ENCODE measurements at places on chromosomes 2 and 18. TPM values are rescaled to one million over a fixed set of nuclear protein-coding genes. Genes with fewer than 3 reads are reported as not detected.

DNA sequence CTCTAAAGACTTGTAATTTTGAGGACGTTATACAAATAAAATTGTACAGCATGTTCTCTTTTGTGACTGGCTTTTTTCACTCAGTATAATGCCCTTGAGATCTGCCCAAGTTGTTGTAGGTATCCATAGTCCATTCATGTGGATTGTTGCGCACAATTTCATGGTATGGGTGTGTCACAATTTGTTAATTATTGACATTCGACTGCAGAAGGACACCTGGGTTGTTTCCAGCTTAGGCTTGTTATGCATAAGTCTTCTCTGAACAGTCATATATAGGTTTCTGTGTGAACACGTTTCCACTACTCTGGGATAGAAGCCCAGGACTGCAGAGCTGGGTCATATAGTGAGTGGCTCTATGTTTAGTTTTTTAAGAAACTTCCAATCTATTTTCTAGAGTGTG is 800.8 kb upstream of the SALL3 start:
- DNase-seq = no peak

- DNase-seq = no peak
These were observed 190.7 kb upstream of the CXCR4 start for GRCh38 chr2:136308611-136309010.

GRCh38 chr2:207254591-207255464 is 89.1 kb upstream of the KLF7 start:
- no peak for DNase-seq

- no peak for DNase-seq
These were observed 14.3 kb upstream of the RAPH1 start for GRCh38 chr2:203549406-203549805.

DNA sequence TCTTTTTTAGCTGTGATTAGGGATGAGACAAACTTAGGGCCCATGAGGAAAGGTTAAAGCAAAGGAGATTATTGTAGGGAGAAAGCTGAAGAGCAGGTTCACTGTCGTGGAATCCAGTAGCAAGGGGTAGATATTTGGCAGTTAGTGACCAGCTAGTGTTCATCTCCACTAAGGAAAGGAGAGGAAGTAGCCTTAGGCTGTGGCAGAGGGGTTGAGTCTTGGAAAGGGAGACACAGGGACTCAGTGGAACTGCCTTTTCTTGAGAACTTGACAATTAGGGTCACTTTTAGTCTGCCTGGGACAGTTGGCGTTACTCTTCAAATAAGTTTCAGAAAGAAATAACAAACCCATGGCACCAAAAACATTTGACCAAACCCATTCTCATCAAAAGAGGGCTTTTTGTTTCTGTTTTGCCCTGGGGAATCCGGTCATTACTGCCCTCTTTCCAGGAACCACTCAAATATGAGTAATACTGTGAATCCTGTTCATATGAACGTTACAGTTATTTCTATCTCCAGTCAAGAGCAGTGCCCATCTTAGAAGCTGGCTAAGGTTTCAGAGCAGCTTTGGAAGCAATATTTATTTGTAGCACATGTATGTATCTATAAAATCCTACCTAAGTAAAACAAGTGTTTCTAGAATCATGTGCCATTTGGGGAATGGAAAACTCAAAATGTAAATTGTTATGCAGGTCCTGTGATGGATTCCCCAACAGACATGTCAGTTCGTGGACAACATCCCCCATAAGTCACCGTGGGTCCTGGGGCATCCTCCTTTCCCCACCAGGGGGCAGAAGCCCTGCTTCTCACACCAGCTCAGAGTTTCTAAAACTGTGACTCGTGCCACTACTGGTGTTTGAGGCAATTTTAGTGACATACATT is 77.3 kb upstream of the PHLPP1 start:
- DNase-seq = no peak

GRCh38 chr2:36290306-36290856 is 65.2 kb upstream of the CRIM1 start:
- no peak for DNase-seq

DNA sequence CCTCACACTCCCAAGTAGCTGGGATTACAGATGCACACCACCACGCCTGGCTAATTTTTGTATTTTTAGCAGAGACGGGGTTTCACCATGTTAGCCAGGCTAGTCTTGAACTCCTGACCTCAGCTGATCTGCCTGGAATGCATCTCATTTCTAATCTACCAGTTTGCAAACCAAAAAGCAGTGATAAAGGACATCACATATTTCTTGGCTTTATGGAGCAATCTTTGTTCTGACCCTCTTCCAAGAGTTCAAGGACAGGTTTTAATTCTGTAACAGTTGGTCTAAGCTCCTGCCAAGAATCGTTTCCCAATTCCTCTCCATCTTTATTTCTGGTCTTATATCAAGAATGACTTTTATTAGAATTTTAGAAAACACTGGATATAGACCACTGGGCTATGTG is 67.7 kb downstream of the SLC40A1 start:
- no peak for DNase-seq

DNA sequence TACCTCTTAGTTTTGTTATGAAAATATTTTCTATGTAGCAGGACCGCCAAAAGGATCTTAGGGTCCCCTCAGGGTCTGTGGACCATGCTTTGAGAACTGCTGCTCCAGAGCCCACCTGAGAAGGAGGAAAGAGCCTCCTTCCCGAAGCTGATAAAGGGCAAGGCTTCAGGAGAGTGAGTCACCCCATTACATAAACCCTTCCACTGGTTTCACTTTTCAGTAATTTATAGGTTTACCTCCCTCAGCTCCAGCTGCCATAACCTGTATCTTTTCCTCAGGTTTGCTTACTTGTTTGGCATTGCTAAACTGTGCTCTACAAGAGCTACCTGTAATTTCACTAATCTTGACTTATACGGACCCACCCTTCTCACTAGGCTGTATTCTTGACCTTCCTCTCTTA is 6.6 kb downstream of the TTLL4 start:
- no peak for DNase-seq

GRCh38 chr2:177603768-177604167 is 211.2 kb downstream of the AGPS start:
- DNase-seq = no peak

DNA sequence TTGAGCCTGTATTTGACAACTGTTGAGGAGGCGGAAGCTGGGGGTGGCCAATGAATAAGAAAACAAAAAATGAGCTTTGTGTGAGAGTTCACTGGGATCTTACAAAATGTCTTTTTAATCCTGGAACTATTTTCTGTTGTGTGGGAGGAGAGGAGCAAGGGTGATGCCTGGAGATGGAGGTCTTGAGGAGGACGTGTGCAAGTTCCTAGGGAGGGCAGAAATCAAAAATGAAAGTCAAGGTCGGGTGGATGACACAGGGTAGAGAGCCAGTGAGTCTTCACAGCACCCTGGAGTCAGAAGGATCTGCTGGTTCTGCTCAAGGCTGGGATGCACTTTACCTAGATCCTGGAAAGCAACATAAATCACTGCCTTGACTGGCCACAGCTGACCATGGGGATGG is 180.3 kb upstream of the PKDCC start:
- DNase-seq = no peak

DNA sequence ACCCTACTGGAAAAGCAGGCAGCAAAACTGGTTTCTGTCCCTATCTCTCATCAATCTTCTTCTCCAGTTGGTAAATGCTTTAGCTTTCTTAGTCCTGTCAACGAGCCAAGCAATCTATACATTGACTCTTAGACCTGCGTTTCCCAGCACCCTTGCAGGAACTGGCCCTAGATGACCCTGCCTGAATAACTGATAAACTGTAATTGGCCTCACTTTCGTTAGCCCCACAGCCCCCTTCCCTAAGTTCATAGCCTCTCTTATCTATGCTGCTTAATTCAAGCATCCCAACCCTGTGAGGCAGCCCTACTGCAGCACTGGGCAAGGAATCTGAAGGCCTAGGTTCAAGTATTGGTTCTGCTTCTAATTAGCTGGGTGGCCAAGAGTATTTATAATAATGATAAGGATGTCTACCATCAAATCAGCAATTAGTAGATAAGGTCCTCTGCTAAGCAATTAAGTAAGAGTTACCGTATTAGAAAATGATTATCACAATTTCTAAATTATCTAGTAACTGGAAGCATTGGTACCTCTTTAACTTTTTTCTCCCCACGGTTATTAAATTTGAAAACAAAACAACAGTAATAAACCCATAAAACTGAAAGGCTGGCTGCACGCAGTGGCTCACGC is 86.4 kb upstream of the RMDN2 start:
- no peak for DNase-seq

FLACC1 gene
- 4.4 TPM for total RNA-seq

FIGN gene
- 8.0 TPM for total RNA-seq

SKA1 gene
- 0.39 TPM for total RNA-seq

RND3 gene
- total RNA-seq = 63.5 TPM

ABCG5 gene
- total RNA-seq = not detected

FSHR gene
- not detected for total RNA-seq

LYG1 gene
- total RNA-seq = 0.39 TPM

GPAT2 gene
- 6.7 TPM for total RNA-seq
